PC-3 (cell line): ENCODE measurements at places on chromosomes 5 and 9.

DNA sequence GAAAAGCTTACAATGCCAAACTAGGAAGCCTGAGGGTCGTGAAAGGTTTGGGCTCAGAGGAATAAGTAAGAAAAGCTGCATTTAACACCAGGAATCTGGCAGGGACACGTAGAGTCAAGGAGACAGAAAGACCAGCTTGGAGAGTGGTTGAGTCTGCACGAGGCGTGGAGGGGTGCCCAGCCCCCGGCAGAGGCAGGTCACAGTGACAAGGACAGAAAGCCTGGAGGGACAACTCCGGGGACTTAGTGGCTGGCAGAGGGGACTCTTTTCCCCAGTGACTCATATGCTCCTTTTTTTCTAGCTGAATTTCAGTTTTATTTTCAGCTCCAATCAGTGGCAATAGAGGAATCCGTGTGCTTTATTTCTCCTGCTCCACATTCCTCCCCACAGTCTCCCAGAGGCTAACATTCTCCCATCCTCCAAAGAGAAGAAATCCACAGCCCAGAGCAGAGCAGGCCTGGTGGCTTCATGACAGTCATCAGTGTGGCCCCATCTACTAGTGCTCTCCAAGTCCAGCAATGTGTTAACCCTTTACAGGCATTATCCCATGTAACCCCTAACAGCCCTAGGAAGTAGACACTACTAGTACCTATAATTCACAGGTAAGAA lies 80.7 kb downstream of the KCNIP1 start:
- no peak for DNase-seq

- DNase-seq: no peak
Measured at GRCh38 chr9:93300585-93301081, 116.7 kb downstream of the WNK2 start.

GRCh38 chr5:53323943-53324642 lies 156.3 kb upstream of the FST start:
- peak; percentile 71 for DNase-seq

GRCh38 chr9:135823036-135823435 lies 84.3 kb downstream of the CAMSAP1 start:
- no peak for DNase-seq

DNA sequence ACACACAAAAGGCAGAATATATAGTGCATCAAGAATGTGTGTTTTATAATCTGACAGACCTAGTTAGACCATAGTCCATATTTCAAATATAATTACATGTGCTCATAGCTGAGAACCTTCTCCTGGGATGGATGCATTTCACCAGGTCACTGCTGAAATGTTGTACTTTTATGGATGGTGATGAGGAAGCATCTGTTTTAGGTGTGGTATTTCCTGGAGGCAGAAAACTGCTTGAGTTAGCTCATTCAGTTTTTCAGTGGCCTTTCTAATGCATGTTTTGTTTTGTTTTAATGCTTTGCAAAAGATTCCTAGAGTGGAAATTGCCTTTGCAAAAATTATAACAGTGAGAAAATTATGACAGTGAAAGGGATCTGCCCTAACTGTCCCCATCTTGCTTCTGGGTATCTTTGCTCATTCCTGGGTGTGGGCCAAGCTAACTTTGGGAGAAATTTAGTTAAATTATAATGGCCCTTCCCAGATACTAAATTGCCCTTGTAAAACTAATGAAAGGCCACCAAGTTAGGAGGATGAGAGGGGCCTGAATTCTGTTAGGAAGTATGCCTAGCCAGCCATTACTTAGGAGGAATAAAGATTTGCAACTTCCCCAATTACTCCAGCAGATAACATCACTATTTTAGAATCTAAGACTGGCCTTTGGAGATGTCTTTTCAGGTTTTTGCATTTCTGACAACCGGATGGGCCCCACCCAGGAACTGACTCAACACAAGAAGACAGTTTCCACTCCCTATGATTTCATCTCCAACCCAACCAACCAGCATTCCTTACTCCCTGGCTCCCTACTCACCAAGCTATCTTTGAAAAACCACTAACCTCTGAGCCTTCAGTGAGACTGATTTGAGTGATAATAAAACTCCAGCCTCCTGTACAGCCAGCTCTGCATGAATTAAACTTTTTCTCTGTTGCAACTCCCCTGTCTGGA lies 7.0 kb upstream of the IL12B start:
- DNase-seq: peak; percentile 67

DNA sequence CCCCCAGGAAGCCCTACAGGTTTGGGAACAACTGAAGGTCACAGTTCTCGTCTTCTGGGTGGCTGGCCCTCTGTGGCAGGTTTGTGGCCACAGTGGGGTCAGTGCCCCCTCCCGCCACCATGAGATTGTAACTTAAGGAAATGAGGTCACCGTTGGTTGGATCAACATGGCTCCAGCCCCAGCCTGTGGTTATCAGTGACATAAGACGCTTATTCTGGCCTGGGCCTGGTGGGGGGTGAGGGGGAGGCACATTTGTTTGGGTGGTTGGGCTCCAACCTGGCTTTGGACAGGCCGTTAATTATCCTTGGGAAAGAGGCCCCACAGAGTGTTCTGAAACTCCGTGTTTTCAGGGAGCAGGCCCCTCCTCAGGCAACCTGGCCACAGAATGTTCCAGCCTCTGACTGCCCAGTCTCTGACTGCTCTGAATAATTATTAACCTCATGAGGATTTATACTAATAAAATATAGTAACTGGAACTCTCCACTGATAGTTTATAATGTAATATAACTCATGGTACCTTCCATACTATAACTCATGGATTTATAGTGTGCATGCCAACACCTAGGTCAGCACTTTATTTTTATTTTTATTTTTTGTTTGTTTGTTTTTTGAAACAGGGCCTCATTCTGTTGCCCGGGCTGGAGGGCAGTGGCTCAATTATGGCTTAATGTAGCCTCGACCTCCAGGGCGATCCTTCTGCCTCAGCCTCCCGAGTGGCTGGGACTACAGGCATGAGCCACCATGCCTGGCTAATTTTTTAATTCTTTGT lies 58.0 kb upstream of the RPL26L1 start:
- no peak for DNase-seq

GRCh38 chr9:33135470-33135958 lies 31.6 kb downstream of the B4GALT1 start:
- DNase-seq: no peak
